ENCODE measurements at places on chromosomes 4 and X.
A peak's percentile ranks its signal among the peaks of the same experiment; 100 is the strongest.

GRCh38 chrX:105317117-105317516, 96.6 kb upstream of the TEX13A start:
- DNase-seq, result no peak

GRCh38 chr4:75698963-75699228, 25.5 kb upstream of the USO1 start:
- DNase-seq, result no peak

DNA sequence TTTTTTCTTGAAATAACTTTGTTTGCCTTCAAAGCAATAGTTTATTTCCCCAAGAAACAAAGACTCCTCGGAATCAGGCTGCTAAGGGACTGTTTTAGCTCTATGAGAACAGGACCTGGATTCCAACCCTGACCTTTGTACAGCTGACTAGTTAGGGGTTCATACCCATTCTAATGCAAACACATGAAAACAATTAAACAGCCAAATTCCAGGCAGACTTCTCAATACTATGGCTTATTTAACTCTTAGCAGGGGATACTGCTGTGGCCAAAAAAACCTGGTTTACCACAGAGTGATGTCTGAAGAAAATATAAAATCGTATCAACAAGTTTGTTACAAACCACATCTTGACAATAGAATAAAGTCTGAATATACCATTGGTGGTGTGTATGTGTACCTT, 129.6 kb upstream of the INTU start:
- no peak for DNase-seq

DNA sequence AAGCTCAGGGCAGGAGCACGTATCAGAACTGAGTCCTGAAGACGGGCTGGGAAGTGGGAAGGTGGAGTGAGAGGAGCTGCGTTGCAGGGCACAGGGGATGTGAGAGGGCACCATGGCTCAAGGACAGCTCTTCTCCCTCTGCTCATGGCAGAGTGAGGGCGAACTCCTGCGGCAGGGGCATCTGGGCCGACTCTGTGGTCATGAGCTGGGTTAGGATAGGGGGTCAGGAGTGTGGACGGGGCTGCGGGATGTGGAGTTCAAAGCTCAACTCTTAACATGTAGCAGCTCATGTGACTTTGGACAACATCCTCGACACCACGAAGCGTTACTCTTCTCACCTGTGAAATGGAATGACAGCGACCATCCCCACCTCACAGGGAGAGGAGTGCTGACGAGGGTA, 19.4 kb upstream of the SORCS2 start:
- DNase-seq, result no peak

DNA sequence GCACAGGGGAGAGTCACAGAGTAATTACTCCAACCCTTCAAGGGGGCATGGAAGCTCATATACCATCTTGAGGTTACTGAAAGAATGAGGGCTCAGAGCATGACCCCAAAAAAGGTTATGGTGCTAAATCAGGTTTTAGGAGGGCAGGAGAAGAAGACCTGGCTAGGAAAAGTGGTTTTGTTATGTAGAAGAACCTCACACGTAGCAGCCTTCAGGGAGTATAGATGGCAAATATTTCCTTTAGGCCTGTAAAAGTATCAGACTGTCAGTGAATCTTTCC, 102.0 kb upstream of the PDE5A start:
- DNase-seq, result no peak

- DNase-seq, result no peak
Measured at GRCh38 chrX:6968231-6968630, 179.3 kb upstream of the STS start.

- no peak for DNase-seq
Measured at GRCh38 chrX:16461968-16462367, 188.0 kb upstream of the S100G start.

DNA sequence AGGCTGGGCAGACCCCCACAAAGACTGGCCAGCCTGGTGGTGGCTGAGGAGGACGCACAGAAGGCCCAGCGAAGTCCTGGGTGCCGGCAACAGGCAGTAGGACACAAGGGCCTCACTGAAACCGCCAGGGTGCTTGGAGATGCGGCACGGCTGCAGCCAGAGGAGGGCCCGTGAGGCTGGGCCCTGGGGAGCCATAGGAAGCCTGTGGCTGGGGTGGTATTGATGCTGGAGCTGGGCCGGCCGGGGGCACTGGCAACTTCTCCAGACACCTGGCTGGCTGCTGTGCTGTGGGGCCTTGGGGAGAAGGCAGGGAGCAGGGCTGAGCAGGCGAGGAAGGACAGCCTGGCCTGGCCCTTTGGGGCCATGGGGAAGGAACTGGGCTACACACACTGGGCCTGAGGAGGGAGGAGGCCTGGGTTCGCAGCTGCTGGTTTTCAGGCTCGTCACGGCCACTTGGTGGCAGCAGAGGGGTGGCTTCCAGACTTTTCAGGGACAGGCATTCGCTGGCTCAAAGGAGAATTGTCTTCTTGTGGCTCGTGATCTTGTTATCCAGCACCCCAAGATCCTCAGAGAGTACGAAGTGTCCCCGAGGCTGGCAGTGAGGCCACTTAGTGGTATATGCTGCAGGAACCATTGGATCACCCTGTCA, 37.2 kb downstream of the ATP2B3 start:
- DNase-seq, result peak; percentile 62

- no peak for DNase-seq
Measured at GRCh38 chr4:144948009-144948408, 150.0 kb downstream of the ANAPC10 start.

DNA sequence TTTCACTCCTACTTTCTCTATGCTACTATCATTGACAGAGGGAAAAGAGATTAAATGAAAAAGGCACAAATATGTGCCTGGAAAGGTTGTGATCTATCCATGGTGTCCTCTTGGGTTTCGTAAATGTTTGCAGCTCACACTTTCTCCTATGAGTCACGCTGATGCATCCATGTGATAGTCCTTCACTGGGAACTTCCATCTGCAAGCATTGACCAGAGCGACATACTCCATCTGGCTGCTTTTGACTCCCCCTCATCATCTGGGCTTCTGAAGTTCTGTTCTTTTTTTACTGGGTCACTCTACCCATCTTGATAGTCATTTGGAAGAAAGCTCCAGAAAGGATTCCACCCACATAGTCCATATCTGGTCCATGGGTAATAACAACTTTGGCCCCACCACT, 84.7 kb upstream of the NDST3 start:
- no peak for DNase-seq

GRCh38 chr4:78357122-78357521, 194.4 kb upstream of the ANXA3 start:
- DNase-seq, result no peak

- DNase-seq, result no peak
Measured at GRCh38 chrX:15425024-15425423, 40.8 kb upstream of the VEGFD start.

DNA sequence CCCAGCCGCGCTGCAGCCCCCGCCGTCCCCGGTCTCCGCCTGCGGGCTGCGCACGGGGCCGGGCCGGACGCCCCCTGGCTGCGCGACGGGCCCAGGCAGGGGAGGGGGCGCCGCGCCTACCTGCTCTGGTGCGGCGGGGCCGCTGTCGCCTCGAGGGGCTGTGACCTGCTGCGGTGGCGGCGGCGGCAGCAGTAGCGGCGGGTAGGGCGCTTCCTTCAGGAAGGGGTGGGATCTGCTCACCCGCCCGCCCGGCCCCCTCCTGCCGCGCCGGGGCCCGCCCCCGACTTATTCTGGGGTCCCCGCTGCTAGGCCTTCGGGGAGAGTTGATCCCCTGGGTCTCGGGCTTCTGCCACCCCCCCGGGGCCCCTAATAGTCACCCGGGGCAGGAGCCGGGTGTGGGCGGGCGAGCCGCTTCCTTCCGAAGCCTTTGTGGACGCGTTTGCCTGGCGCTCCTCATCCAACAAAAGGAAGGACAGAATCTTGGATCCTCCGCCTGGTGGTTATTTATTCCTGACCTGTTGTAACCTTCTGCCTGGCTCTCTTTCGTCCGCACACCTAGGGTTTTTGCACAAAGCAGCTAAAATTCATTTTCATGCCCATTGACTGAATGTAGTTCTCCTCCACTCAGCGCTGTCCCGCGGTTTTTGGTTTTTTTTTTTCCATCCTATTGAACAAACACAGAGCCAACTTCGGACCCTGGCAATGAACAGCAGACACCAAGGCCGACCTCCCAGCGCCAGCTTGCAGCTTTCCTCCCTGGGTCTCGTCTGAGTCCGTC, at the start of gene TMEM150C:
Gene TMEM150C (minus strand): TSS at position 203 of the 778 bp plus-strand sequence. CDS start 57,331 bp downstream, outside the sequence.
- peak; percentile 49 for DNase-seq

DNA sequence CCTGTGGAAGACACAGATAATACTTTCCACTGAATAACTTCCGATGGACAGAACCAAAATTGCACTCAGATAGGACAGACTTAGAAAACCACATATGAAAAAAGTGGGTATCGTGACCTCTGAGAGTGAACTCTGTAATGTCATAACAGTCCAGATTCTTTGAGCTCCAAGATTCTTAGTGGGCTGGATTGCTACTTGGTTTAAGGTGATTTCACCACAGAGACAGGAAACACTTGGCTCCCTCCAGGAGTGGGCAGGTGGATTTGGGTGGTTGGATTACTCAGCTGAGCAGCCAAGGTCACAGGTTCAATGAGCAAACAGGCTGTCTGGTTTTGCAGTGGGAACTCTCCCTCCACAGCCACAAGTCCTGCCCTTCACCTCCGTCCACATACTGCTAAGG, 126.0 kb downstream of the AFAP1 start:
- no peak for DNase-seq

DNA sequence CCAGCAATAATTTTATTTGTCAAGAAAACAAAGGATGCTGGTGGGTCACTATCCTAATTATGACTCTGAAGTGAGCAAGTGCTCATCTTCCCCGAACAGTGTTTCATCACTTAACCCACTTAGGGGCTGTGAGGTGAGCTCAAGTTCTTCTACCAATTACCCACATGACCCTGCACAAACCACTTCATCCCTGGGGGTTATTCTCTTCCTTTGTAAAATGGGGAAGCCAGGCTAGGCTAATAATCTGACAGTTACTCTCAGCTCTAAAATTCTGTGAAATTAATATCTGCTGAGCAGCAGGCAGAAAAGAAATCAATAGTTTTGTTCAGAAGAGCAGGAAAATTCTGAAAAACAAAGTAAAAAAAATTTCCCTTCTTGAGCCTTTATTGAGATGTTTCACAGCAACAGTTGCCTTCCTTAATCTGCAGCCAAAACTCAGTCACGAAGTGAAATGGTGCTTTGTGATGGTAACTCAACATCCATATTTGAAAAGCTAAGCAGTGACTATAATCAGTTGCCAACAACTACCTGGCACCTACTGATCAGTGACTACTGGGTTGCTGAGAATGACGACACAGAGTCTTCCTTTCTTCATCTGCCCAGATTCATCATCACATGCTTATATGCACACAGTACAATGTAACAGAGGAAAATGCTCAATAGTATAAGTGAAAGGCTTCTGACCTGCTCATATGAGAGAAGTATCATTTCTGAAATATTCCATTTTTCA, 24.1 kb downstream of the ATP8A1 start:
- no peak for DNase-seq

DNA sequence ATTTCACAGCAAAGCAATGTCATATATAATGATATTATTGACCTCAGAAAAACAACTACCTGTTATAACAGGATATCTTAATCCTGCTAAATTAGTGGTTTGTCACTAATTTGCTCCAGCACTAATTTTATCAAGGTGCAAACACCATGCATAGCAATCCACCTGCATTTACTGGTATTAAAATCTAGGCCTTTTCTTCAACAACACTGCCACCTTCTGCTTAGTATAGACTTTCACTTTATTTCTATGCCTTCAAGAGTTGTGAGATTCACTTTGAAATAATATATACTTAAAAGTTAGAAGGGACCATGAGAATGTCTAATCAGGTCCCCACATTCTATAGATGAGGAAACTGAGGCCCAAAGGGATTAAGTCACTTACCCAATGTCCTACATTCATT, 82.1 kb upstream of the IQCM start:
- DNase-seq, result no peak

- no peak for DNase-seq
Measured at GRCh38 chrX:106401965-106402559, 209.7 kb upstream of the RADX start.

- no peak for DNase-seq
Measured at GRCh38 chr4:146840731-146841130, 104.9 kb downstream of the TTC29 start.

GRCh38 chrX:43313035-43313434, 343.1 kb upstream of the MAOA start:
- no peak for DNase-seq

DNA sequence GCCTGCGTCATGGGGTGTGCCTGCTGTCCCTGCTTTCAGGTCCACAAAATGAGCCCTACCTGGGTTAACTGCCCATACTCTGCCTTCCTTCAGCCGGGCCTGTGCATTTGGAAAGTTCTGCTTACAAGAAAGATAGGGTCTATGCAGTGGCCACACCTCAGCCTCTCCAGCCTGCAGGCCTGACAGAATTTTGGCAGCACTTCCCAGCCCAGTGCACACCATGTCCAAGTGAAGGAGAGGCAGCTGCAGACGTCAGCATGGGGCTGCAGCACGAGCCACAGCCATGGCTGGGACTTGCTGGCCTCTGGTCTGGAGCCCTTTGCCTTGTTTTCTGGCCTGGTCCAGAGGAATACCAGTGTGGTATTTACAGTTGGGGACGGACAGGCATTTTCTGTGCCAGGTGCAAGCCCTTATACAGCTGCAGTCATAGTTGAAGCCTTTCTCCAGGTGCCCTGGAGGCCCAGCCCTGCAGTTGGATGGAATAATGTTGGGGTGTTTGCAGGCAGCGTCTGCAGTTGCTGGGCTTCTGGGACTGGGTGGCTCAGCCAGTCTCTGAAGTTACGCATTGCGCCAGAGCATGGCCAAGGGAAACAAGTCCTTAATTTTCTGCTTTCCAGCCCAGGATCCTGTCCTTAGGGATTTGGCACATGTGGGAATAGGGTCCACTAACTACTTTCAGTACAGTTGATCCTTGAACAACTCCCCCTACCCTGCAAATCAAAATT, 26.2 kb downstream of the JADE1 start:
- no peak for DNase-seq

- DNase-seq, result no peak
Measured at GRCh38 chr4:169621731-169622492, 1.5 kb downstream of the CLCN3 start.

GRCh38 chr4:156931267-156931666, 40.3 kb downstream of the PDGFC start:
- no peak for DNase-seq

DNA sequence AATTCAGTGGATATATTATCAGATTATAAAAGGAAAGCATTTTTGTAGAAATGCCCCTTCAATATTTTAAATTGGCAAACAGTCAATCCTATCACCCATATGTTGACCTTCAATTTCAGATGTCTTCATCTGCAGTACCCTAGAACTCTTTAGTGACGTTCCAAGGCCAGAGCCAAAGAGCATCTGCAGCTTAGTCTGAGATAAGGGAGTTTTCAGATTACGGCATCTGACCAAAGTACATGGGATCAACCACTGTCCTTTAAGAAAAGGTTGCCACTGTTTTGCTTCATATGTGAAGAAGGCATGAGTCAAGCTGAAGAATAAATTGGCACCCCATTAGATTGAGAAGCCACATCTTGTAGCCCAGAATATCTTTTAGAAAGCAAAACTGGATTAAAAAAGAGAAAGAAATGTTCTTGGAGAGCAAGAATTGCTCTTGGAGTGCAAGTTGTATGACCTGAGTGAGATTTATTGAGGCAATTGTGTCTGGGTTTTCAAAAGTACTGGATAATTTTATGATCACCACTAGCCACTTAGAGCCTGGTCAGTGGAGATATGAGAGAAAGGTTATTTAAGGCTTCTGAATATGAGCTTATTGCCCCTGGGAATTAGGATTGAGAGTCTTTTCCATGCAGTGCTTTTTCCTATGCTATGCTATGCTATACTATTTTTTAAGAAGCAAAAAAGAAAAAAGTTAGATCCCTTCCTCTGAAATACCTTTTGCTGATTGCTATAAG, 251.9 kb upstream of the NR3C2 start:
- DNase-seq, result no peak
